ENCODE measurements at places on chromosomes 6 and 20.
A peak's percentile ranks its signal among the peaks of the same experiment; 100 is the strongest.

DNA sequence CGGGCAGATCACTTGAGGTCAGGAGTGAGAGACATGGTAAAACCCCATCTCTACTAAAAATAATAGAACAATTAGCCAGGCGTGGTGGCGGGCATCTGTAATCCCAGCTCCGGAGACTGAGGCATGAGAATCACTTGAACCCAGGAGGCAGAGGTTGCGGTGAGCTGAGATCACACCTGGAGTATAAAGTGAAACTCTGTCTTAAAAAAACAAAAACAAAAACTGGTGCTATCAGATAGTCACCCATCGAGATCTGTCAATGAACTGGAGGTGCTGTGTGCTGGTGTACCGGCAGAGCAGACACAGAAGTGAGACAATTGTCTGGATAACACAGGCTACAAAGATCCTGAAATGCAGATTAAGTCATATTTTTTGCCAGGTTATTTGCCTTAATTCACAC lies 24.7 kb downstream of the CTCFL start:
- no peak overlapping the region for H3K4me3 ChIP-seq
- no peak for DNase-seq
- peaks cover 54% of the 10 kb centered on the region for H3K27me3 ChIP-seq

- no peaks in the 10 kb centered on the region for H3K36me3 ChIP-seq
- no peaks in the 10 kb centered on the region for H3K27me3 ChIP-seq
- H3K4me1 ChIP-seq: no peaks in the 10 kb centered on the region
- H3K27ac ChIP-seq: no peak overlapping the region
Measured at GRCh38 chr6:9594746-9595145, 820.1 kb downstream of the TFAP2A start.

- no peaks in the 10 kb centered on the region for H3K36me3 ChIP-seq
- H3K4me1 ChIP-seq: peaks cover 7% of the 10 kb centered on the region
- H3K27me3 ChIP-seq: peaks cover 50% of the 10 kb centered on the region
- no peak overlapping the region for H3K4me3 ChIP-seq
- no peak overlapping the region for H3K27ac ChIP-seq
Measured at GRCh38 chr20:21500599-21500998, 13.3 kb downstream of the NKX2-2 start.

DNA sequence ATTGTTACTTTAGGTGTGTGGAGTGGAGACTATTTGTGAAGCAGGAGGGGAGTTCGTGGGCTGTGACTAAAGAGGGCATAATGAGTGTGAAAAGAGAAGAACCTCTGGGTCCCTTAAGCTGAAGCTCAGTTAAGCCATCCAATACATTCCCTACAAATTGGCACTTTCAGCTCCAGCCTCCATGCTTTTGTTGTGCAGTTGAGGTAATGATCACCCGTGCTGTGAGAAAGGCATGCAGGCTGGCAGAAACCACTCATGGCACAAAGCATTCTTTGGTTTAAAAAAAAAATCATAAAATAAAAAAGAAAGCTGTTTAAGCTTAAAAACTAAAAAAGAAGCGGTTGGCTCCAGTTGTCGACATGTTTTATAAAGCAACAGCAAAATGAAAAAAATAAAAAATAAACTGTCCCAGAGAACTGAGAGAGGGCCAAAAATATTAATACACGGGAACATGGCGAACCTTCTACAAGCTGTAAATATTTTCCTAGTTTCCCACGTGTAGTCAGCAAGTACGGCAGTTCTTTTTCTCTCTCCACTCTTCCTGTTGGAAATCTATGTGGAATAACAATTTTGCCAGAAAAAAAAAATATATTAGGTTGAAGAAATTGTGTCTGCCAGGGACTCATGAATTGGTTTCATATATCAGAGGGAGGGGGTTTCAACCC lies 82.2 kb downstream of the ANKRD60 start:
- no peaks in the 10 kb centered on the region for H3K4me1 ChIP-seq
- H3K27me3 ChIP-seq: peaks cover 46% of the 10 kb centered on the region
- no peak for DNase-seq
- H3K27ac ChIP-seq: no peak overlapping the region
- H3K36me3 ChIP-seq: no peaks in the 10 kb centered on the region
- no peak overlapping the region for H3K4me3 ChIP-seq

- H3K27me3 ChIP-seq: no peaks in the 10 kb centered on the region
- H3K4me1 ChIP-seq: no peaks in the 10 kb centered on the region
- DNase-seq: no peak
- H3K36me3 ChIP-seq: no peaks in the 10 kb centered on the region
Measured at GRCh38 chr6:144816936-144817335, 531.8 kb downstream of the UTRN start.

GRCh38 chr6:99219788-99220187 lies 129.7 kb downstream of the FAXC start:
- H3K36me3 ChIP-seq: no peaks in the 10 kb centered on the region
- H3K27ac ChIP-seq: no peak overlapping the region
- H3K27me3 ChIP-seq: peaks cover 8% of the 10 kb centered on the region
- no peaks in the 10 kb centered on the region for H3K4me1 ChIP-seq

- no peaks in the 10 kb centered on the region for H3K4me1 ChIP-seq
- DNase-seq: no peak
Measured at GRCh38 chr6:78875505-78875904, 8.2 kb downstream of the IRAK1BP1 start.

GRCh38 chr6:1747003-1747402 lies 137.3 kb downstream of the FOXC1 start:
- H3K36me3 ChIP-seq: no peaks in the 10 kb centered on the region
- H3K4me1 ChIP-seq: no peaks in the 10 kb centered on the region
- H3K27me3 ChIP-seq: no peaks in the 10 kb centered on the region
- no peak for DNase-seq

DNA sequence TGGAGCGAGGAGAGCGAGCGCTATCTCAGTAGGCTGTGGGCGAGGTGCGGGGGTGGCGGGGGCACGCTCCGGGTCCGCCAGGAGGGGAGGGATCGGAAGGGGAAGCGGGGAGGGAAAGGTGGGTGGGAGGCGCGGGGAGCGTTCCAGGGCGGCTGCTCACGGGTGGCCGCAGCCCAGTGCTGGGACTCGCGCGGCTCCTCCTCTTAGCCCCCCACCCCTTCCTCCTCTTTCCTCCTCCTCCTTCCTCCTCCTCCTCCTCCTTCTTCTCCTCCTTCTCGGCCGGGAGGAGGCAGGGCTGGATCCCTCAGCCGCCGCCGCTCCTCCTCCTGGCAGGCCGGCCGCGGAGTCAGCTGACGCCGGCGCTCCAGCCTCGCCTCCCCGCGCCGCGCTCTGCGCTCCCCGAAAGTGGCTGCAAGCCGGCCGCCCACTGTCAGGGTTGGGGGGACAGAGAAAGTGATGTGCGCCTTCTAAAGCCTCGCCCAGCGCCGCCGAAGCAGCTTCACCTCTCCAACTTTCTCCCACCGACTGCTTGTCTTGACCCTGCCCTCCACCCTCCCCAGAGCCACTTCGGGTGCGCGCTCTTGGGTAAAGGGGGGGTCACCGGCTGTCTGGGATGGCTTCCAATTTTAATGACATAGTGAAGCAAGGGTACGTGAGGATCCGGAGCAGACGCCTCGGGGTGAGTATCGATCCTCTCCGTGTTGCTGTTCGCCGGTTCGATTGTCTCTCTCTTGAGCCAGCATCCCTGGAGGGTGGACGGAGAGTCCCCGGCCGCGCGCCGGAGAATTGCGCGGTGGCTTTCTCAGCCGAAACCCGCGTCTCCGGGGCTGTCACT lies at the start of gene DOK5:
DOK5 (plus strand) TSS at position 260 of the 835 bp plus-strand sequence; CDS start at position 614, 354 bp downstream.
- H3K4me3 ChIP-seq: no peak within 1 kb of the TSS
- no peak within 1 kb of the TSS for H3K27ac ChIP-seq

- no peaks in the 10 kb centered on the region for H3K36me3 ChIP-seq
- H3K4me1 ChIP-seq: no peaks in the 10 kb centered on the region
- no peak for DNase-seq
- H3K27me3 ChIP-seq: no peaks in the 10 kb centered on the region
- no peak overlapping the region for H3K27ac ChIP-seq
- no peak overlapping the region for H3K4me3 ChIP-seq
Measured at GRCh38 chr20:15482525-15482924, 1090.7 kb downstream of the KIF16B start.

- H3K27ac ChIP-seq: no peak overlapping the region
- H3K4me1 ChIP-seq: no peaks in the 10 kb centered on the region
- H3K4me3 ChIP-seq: no peak overlapping the region
- no peaks in the 10 kb centered on the region for H3K36me3 ChIP-seq
- DNase-seq: no peak
Measured at GRCh38 chr6:836276-836853, 143.4 kb upstream of the EXOC2 start.

DNA sequence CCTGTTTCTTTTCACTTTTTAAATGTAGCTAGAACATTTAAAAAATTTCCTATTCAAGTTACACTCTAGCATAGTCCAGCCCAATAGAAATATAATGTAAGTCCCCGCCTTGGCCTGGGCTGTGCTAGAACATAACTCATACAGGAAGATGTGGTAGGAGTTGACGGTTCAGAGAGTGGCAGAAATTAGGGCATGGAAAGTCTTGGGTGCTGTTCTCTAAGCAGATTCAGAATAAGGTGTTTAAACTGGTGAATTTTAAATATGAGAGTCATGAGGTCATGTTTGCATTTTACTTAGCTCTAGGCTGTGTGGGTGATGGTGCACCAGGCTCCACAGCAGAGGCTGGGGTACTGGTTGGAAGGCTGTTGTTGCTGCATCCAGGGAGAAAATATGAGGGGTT lies 256.5 kb downstream of the FARS2 start:
- H3K4me1 ChIP-seq: peaks cover 50% of the 10 kb centered on the region
- DNase-seq: peak; percentile 21
- H3K27me3 ChIP-seq: no peaks in the 10 kb centered on the region
- no peaks in the 10 kb centered on the region for H3K36me3 ChIP-seq

DNA sequence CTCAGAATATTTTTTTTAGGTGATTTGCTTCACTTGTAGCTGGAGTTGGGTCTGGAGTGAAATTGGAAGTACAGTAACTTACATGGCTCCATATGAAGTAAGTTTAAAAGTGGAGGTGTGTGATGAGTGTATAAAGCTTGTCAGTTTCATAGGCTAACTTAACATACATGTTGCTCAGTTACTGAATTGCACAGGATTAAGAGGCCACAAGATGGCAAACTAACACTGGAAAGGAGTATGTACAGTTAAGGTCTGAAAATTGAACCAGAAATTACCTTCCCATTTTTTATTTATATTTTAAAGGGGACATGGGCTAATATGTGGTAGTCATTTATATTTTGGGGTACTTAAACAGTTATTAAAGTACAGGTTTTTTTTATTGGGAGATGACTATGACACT lies 45.3 kb upstream of the SMIM8 start:
- no peak overlapping the region for H3K4me3 ChIP-seq
- no peaks in the 10 kb centered on the region for H3K36me3 ChIP-seq
- no peaks in the 10 kb centered on the region for H3K27me3 ChIP-seq
- no peaks in the 10 kb centered on the region for H3K4me1 ChIP-seq

DNA sequence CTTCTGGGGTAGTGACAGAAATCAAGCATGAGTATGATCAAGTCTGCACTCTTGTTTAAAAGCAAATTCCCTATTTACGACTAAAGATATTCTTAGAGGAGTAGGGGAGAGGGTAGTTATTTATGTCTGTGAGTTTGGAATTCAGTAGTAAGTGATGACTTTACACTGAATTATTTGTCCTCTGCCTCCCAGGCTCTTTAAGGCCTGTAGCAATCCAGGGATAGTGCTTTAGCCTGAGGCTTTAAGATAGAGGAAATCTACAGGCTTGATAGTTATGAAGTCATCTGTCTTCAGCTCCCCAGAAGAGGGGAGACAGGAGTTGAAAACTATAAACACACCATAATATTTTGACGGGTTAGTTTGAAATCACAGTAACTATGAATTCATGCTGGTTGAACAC lies 664.5 kb downstream of the EPM2A start:
- H3K4me3 ChIP-seq: no peak overlapping the region
- DNase-seq: no peak
- H3K36me3 ChIP-seq: no peaks in the 10 kb centered on the region
- no peaks in the 10 kb centered on the region for H3K4me1 ChIP-seq
- H3K27me3 ChIP-seq: no peaks in the 10 kb centered on the region

- H3K27ac ChIP-seq: no peak overlapping the region
- no peaks in the 10 kb centered on the region for H3K27me3 ChIP-seq
- no peaks in the 10 kb centered on the region for H3K4me1 ChIP-seq
- H3K4me3 ChIP-seq: no peak overlapping the region
- no peak for DNase-seq
Measured at GRCh38 chr20:5400164-5400762, 83.5 kb upstream of the PROKR2 start.

DNA sequence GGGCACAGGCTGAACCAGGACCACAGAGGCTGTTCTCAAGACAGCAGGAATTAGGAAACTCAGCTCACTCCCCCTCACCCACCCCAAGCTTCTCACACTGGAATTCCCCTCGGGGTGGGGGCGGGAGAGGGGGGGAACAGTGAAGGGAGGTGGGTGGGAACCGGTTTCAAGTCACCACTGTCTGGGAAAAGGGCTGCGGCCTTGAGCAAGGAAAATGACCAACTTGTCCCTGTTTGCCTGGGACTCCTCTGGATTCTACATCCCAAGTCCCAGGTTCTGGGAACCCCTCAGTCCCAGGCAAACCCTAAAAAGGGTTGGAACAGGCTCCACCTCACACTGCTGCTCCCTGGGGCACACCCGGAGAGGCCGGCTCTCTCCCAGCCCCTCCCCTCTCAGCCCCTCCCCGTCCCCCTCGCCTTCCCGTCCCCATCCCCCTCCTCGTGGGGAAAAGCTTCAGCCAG lies 230.7 kb downstream of the TFAP2C start:
- H3K4me3 ChIP-seq: no peak overlapping the region
- DNase-seq: no peak
- H3K4me1 ChIP-seq: no peaks in the 10 kb centered on the region
- H3K36me3 ChIP-seq: no peaks in the 10 kb centered on the region

- no peak overlapping the region for H3K4me3 ChIP-seq
- no peaks in the 10 kb centered on the region for H3K36me3 ChIP-seq
- DNase-seq: no peak
- H3K27ac ChIP-seq: no peak overlapping the region
- H3K4me1 ChIP-seq: no peaks in the 10 kb centered on the region
- peaks cover 3% of the 10 kb centered on the region for H3K27me3 ChIP-seq
Measured at GRCh38 chr20:39568109-39568508, 606.0 kb downstream of the DHX35 start.

DNA sequence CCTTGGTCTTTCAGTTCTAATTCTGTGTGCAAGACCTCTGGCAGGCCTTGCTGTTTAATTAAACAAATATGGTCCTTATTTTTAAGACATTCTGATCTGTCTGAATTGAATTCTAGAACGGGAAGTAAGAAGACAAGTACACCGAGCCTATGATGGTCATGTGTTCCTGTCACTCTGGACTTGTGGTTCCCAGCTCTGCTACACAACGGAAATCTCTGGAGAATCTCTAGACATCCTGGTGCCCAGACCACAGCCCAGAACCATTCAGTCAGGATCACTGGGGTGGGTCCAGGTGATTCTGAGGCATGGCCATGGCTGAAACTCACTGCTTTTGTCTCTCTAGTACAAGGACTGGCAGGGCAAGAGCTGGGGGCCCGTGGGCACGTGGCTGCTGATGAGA lies 15.9 kb upstream of the KCNK16 start:
- peaks cover 13% of the 10 kb centered on the region for H3K4me1 ChIP-seq
- H3K27me3 ChIP-seq: peaks cover 32% of the 10 kb centered on the region
- H3K27ac ChIP-seq: no peak overlapping the region
- no peak for DNase-seq
- no peaks in the 10 kb centered on the region for H3K36me3 ChIP-seq

DNA sequence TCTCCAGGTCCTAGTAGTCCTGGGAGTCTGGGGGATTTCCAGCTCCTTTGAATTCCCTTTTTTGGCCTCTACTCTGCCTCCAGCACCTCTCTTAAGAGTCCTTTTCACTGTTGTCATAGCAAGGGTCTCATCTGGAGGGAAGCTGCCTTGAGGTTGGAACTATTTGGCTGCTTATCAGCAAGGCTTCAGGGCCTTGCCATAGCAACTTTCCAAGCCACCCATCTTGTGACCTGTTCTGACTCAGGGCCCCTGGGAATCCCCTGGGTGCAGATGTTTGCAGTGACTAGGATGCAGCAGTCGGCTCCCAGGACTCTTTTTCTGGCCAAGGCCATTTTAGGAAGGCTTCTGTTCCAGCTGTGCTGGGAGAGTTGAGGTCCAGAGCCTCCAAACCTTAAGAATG lies 12.4 kb downstream of the PKIG start:
- H3K4me1 ChIP-seq: peaks cover 11% of the 10 kb centered on the region
- peaks cover 4% of the 10 kb centered on the region for H3K27me3 ChIP-seq

All from T-cell (primary cell).